CD4-positive, alpha-beta T cell treated with Interleukin-1 beta for 1 hour (primary cell): ENCODE measurements at places on chromosomes 4 and X.

- no peak for DNase-seq
These were observed 120.9 kb downstream of the IL15 start for GRCh38 chr4:141757287-141757686.

GRCh38 chr4:109994415-109994827 lies 81.7 kb downstream of the EGF start:
- DNase-seq, result no peak

- no peak for DNase-seq
These were observed 405.9 kb upstream of the PITX2 start for GRCh38 chr4:111028795-111029194.

GRCh38 chrX:45735571-45735970 lies 534.9 kb upstream of the DIPK2B start:
- DNase-seq, result no peak

DNA sequence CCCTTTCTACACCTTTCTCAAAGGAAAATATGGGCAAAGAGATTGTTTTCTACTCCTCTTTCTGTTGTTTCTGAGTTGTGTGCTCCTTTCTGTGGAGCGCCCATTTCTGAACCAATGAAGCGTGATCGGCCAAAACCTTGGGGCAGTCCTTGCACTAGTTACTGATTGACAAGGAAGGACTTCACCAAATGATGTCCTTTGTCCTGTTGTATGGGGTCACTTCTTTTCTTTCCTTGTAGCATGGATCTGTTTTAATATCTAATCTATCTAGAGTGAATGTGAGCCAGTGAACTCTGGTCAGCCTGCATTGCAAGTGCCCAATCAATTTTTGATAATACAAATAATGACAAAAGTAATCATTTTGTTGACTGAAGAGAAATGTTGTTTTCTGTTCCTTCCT lies 94.5 kb downstream of the EGF start:
- DNase-seq, result no peak

GRCh38 chr4:31715302-31715701 lies 995.1 kb downstream of the PCDH7 start:
- no peak for DNase-seq

DNA sequence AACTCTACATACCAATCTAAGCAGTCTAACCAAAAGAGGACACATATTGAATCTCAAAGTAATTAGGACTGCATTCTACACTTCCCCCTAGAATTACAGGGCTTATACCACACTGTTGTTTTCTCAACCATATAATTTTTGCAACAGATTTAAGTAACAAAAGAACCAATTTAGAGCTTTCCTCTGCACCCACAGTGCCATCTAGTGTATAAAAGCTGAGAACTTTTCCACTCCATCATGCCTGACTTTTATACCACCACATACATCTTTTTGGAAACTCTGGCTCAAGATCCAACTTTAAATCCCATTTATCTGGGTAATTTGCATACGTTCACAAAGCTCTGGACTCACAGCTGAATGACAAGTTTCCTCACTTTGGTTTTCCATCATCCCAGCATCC lies 99.5 kb downstream of the EFHC2 start:
- DNase-seq, result no peak

DNA sequence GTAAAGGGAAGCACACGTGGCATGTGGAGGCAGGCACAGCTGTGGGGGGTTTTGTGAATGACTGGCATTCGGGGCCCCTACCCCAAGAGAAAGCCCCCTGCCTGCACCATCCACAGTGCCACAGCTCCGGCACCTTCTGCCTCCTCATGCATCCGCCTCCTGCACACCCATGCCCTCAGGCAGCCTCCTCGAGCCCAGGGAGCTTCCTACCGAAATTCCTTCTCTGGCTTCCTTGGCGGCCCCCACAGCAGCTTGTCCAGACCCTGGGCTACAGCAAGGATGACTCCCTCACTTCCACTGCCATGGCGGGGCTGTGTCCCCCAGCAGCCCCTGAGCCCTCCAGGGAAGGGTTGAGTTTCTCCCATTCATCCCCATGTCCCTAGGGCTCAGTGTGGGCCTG lies 99.9 kb downstream of the WFS1 start:
- DNase-seq, result no peak

GRCh38 chrX:147962476-147962875 lies 18.7 kb upstream of the FMR1NB start:
- DNase-seq, result no peak

DNA sequence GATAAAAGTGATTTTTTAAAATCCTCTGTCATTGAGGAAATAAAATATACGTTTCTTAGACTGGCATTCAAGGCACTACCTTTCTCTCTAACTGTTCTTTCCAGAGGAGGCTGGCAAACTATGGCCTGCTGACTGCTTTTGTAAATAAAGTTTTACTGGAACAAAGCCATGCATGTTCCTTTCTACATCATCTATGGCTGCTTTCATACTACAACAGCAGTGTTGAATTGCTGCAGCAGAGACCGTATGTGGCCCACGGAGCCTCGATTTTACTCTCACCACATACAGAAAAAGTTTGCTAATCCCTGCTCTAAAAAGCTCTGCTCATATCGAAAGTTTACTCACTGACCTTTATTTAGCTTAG lies 20.2 kb downstream of the SETD7 start:
- DNase-seq, result no peak

DNA sequence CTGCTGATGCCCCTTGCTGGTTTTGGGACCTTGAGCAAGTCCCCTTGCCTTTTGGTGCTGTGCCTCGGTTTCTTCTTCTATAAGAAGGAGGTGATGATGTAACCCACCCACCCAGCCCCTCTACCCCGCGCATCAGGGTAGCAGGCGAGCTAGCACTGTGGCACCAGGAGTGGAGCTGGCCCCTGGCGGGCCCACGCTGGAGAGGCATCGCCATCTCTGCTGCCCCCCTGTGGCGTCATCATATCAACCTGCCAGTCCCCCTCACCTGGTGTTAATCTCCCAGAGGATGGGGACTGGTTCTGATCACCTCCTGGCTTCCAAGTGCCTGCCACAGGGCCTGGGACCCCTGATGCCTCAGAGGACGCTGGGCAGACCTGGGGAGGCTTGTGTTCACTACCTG lies 6.3 kb upstream of the SORCS2 start:
- no peak for DNase-seq

DNA sequence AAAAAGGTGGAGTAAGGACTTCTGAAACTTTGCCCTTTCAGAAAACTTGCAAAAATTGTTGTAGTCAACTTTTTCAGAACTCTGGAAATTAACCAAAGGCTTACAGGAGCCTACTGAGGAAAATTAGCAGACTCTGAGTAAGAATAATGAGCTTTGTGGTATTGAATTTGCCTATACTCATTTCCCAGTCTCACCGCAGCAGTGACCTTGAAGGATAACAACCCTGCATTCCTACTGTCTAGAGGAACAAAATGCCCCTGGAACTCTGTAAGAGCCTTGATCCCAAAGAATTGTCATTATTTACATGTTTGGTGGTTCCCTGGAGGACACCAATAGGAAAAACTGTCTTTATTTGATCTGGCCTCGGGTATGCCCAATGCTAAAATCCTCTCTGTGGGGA lies 57.9 kb downstream of the MND1 start:
- no peak for DNase-seq

DNA sequence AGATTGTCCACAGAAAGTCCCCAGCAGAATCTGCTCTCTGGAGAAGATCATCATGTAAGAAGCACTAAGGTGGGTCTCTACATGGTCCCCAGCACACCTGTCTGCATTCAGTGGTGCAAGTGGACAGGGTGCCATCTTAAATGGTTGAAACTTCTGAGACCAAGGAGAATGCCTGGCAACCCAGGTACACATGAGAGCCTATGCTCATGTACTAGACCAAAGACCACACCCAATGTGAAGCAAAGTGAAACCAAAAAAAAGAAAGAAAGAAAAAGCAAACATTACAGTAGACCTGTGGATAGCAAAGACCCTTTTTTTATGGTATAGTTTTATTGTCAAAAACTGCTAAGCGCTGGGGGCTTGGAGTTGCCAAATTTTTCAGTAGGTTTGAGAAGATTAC lies 15.0 kb downstream of the CD40LG start:
- no peak for DNase-seq

DNA sequence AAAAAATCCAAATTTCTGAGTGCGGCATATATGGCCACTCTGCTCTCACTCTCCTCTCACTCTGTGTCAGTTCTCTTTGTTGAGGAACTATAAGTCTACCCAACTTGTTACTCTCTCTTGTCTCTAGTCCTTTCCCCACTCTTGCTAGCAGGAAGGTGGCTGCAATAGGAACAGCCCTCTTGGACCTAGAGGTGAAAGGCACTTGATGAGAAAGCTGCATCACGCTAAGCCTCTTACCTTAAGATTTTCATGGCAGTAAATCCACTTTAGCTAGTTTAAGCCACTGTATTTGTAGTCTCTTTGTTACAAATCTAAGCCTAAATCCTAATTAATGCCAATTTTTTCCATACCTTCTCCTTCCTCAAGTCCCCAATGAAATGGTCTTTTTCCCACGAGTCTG lies 189.9 kb downstream of the NKX6-1 start:
- no peak for DNase-seq

DNA sequence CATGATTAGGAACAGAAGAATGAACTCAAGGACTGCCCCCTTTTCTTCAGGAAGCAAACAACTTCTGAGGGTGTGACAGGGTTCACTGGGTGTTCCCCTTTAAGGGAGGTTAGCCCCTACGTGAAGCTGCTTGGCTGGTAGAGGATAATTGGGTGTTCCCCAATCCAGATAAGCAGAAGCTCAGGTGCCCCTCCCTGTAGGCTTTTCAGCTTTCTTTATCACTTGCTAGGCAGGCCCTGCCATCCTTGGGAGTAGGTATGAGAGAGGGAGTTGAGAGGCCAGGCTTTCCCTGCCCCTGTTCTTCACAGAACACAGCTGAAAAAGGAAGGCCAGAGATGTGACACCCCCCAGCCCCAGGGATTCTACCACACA lies 44.2 kb downstream of the RTL9 start:
- no peak for DNase-seq

- no peak for DNase-seq
These were observed 111.3 kb downstream of the ZNF674 start for GRCh38 chrX:46433892-46434291.

DNA sequence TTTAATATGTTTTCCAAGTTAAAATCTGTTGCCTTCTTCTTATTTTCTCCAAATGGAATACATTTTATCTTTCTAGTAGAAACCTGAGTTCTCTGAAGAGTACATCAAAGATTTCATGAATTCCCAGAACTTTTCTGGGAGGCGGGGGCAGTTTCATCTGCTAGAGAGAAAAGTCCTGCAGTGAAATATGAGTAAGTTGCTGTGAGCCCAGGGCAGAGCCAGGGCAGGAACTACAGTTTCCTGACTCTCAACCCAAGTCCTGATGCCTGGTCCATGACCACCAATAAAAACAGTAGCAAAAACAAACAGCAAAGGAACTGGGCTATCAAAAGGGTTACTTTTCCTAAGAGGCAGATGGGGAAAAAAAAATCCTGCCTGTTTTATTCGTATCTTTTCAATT lies 239.4 kb upstream of the CTSO start:
- DNase-seq, result no peak

DNA sequence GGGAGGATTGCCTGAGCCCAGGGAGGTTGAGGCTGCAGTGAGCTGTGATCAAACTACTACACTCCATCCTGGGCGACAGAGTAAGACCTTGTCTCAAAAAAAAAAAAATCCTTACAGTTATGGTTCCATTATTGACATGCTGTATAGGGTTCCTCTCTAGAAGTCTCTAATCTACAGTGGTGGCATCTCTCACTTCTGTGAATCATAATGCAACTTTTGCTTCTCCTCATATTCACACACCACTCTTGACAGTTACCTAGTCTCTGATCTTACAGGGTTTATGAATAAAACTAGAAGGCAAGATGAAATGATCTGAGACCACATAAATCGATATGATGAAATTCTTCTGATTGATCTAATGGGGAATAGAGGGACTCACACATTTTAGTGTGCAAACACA lies 40.6 kb downstream of the DOCK11 start:
- DNase-seq, result no peak

DNA sequence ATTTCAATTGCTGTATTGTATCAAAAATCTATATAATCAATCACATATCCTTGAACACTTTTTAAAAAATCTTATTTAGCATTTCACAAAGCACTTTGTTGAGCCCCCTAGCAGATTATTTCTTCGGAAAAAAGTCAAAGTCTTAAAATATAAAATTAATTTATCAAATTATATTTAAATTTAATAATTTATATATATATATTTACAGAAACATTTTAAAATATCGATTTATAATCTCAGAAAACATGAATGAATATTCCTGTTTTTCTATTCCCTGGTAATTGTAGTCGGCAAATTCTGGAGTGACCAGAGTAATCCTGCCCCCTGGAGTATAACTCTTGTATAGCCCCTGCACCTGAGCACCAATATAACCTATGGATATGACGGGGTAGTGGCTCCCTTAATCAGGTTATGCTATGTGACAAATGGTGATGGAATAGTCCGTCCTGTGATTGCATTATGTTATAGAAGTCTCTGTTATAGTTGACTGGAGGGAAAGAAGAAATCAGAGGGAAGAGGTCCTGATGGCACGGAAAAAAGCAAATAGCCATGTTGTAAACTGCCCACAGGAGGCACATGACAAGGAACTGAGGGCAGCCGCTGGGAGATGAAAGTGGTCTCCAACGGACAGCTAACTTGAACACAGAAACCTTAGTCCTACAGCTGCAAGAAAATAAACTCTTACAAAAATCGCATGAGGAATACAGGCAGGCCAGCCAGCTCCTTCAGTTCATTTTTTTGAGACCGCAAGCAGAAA lies 1092.3 kb downstream of the ARAP2 start:
- no peak for DNase-seq

DNA sequence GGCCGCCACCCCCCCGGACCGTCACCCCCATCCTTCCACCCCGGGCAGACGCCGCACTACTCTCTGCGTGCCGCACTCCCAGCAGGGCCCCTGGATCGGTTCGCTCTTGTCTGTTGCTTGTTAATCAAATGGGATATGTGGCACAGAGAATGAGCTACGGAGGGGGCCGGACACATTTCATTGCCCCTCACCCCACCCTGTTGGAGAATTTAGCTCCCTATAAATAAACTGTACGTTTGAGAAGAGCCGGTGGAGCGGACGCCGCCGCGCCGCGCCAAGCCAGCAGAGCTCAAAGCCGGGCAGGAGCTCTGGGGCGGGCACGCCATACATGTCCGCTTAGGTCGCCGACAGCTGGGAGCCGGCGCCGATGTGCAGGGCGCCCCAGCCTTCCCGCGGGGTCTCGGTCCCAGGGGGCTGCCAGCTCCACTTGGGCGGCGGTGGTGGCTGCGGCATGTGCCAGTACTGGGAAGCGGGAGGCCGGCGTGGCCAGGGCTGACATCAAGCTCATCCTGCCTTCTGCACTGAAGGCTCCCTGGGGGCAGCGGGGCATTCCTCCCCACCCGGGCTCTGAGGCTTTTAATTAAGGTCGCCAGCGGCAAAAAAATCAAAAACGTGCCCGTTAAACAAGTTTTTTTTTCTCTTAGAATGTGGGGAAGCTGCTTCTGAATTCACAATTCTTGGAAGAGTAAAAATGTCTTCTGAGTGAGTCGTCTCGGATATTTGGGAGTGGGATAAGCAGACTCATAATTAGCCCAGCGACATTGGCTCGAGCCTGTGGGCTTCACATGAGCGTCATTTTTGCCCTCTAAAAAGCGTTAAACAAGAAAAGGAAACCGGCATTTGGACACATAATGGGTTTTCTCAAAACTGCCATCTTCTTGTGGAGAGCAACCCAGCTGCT lies 1.1 kb upstream of the PCDH19 start:
- DNase-seq, result no peak
